ENCODE measurements at places on chromosomes 6 and 20.
A peak's percentile ranks its signal among the peaks of the same experiment; 100 is the strongest.

DNA sequence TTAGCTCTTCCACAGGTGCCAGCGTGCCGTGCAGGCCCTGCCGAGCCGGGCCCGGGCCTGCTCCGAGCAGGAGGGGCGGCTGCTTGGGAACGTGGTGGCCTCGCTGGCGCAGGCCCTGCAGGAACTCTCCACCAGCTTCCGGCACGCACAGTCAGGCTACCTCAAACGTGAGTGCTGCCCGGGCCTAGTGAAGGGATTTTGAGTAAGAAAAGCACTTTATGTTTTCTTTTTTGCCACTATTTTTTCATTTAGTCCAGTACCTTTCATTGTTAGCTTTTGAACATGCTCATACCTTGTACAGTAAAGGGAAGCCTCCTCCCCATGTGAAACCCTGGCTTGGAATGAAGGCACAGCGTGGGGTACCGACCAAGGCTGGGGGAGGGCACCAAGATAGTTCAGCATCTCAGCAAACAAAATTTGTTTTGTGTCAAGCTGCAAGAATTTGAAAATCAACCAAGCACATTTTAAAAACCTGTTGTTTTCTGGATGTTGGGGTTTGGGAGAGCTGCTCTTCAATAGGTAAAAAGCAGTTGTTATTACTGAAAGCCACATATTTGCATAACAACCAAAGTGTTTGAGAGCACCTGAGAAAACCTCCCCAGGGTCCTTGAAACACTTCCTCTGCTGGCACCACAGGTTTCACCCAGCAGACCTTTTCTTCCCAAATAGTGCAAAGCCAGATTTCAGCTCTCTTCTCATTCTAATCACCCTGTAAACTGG lies 18.4 kb downstream of the STX16 start:
- no peak for DNase-seq

DNA sequence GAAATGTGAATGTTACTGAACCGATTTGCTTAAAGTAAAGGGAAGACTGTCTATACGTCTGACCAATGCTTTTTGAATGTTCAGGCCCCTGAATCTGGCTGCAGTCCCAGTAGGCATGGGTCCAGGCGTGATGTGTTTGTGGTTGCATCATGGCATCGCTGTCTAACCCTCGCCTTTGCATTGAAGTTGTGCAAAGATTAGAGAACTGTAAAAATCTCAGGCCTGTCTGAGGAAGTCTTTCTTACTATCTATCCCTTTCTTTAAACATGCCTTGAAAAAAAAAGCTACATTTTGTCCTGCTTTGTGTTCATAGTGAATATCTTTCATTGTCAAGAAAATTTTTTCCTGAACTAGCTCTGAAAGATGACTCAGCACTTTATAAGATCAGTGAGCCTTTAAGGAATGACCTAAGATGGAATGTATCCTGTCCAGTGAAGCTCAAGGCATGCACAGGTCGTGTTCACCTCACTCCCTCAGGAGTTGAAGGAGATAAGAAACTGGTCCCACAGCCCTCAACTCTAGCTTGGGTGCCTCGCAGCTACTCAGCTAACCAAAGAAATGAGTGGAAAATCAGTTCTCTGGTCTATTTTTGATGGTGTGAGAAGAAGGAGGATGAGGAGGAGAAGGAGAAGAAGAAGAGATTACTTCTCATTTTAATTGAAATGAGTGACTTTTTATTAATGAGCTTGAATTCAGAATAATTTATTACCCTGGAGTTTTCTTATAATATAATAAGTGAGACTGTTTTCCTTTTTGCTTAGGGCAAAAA lies 48.6 kb downstream of the TPD52L1 start:
- no peak for DNase-seq

DNA sequence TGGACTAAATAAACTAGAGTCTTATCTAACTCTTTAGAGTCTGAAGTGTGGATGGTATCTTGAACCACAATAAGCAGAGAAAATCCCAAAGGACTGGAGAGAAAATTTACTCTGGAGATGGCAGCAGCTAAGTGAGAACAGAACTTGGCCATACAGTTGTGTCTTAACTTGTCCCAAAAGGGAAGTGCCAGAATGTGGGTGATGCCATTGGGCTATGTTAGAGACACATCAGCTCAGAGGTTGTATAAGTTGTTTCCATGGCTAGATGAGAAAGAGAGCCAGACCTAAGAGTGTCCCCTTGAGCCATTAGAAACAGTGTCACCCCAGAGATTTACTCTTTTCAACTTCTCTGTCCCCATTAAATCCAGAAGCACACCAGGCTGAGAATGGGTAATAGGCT lies 36.2 kb downstream of the FOXO3 start:
- DNase-seq = no peak

- DNase-seq = no peak
These were observed 99.6 kb upstream of the TMEM170B start for GRCh38 chr6:11437824-11438459.

GRCh38 chr6:169589699-169590257 lies 112.1 kb downstream of the WDR27 start:
- no peak for DNase-seq

DNA sequence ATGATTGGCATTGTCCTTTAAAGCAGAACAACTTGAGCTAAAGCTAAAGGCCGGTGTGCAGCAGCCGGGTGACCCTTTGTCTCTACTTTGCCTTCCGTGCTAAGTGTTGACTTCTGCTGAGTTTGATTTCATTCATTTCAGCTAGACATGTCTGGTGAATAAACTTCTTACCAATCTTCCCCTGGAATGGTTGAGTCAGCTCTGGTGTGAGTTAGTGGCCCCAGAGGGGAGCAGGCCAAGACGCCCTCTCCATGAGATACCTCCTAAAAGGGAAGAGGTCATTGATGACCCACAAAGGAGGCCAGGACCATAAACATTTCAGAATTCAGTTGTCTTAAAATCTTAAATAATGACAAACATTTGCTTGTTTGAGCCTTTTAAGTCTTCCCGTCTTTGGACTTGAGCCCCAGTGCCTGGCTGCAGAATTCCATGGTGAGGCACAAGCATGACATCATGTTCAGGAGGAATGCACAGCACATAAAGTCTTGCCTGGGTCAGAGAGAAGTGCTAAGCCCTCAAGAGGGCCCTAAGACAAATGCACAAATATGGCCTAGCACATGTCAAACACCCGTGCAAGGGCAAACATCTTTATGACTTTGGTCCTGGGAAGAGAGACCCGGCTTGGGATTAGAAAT lies 96.3 kb upstream of the NEDD9 start:
- DNase-seq = no peak

DNA sequence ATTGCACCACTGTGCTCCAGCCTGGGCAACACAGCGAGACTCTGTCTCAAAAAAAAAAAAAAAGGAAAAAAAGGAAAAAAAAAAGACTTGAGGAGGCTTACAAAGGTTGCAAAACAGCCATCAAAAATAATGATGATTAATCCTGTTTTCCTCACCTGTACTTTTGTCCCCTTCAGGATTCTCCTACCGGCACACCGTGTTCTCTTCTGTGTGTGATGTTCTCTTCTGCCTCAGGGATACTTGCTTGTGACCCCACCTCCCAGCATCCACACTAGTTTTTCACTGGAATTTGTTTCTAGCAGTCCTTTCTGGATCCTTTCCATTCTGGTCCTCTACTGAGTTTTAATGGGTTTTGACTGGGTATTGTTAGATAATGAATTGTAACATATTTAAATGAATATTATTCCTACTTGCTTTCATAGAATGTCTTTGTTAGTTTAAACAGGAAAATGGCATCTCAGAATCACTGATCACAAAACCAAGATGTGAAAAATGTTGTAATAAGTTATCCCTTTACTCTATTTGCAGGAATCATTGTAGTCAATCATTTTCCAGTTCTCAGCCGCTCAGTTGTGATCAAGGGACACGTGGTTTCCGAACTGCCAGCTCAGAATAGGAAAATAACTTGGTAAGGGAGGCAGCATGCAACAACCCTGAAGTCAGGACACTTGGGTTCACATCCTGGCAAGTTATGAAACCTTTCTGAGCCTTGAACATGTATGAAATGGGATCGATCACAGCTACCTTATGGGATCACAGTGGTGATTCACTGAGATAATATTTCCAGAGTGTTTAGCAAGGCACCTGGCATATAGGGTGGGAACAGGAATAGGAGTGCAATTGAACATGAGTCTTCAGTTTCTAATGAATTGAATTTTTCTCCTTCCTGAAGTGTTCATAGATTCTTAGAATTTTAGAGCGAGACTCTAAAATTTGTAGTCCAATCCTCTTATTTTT lies 8.5 kb downstream of the C6orf89 start:
- no peak for DNase-seq

GRCh38 chr6:100484474-100484873 lies 19.8 kb upstream of the SIM1 start:
- no peak for DNase-seq

- DNase-seq = no peak
These were observed 38.1 kb downstream of the SNX9 start for GRCh38 chr6:157861184-157861583.

DNA sequence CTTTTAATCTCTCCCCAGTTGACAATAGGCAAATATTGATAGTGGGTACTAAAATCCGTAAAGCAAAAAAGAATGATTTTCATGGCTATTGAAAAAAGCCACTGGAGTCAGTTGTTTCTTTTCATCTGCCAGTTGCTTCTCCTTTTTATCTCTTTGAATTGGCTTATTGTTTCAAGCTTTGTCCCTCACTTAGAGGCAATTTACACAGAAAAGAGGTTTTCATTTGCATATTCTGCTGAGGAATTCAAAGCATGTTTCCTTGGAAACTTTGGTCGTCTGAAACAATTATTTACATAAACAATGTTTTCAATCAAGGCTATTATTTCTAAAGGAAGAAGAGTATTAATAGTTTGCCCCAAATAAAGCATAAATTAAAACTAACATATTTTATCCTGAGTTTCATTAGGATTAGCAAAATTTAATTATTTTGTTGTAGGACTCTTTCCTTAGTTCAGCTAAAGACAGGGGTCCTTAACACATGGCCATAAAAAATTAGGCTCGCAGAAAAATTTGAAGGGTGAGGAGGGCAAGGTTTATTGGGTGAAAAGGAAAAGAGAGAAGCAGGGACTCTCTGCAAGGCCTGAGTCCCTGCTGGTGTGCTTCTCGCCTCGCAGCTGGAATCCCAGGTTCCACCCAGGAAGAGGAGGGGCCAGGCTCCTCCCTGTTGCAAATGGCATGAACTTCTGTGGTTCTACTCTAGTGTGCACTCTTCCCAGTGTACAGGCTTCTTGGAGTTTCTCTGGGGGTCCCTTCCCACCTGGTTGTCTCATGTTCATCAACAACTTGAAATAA lies 138.8 kb upstream of the LAMA2 start:
- DNase-seq = no peak

- DNase-seq = peak; percentile 38
These were observed 32.5 kb downstream of the MUC22 start for GRCh38 chr6:31042806-31043205.

DNA sequence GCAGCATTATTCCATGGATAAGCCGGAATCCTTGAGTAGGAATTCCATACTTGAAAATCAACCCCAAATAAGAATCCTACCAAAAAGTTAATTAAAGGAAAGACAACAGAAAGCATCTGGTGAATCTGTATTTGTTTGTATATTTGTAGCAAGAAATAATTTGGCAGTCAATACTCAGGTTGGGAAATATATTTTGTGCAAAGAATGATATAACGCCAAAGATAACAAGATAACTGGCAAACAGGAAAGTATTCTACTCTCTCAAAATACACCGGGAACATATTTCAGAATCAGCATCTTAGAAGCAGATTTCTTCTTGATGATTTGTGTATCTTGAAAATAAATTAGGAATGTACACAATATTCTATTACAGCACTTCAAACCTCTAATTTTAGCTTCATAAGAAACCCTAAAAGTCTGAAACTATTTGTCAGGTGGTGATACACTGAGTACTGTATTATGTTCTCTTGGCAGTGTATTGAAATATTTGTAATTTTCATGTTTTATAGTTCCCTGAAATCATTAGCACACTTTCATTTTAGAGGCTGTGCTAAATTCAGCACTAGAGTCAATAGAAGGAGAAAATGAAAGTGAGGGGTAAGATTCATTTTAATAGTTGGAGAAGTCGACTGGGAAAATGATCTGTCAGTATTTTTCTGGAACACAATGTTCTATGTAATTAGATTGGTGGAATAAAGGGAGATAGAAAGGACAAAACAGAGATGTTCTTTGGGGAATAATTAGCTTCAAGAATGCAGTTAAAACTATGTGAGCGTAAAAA lies 879.7 kb upstream of the GJE1 start:
- DNase-seq = no peak

DNA sequence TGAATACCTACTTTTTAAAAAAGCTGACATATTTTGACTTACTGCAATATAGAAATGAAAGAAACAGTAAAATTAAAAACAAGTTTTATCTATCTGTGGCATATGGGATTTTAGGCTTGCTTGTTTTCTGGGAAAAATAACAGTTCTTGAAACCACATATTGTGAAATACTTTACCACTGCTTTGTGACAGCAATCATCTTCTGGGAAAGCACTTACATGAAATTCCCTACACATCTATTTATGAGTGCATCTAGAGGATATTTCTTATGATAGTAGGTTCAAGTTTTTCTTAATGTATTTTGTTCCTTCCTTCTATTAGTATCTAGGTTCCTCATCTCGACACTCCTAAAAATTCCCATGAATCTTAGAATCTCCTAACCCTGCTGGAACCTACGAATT lies 75.2 kb downstream of the STXBP5 start:
- DNase-seq = no peak

GRCh38 chr20:9270831-9271230 lies 201.9 kb downstream of the PLCB4 start:
- DNase-seq = no peak

DNA sequence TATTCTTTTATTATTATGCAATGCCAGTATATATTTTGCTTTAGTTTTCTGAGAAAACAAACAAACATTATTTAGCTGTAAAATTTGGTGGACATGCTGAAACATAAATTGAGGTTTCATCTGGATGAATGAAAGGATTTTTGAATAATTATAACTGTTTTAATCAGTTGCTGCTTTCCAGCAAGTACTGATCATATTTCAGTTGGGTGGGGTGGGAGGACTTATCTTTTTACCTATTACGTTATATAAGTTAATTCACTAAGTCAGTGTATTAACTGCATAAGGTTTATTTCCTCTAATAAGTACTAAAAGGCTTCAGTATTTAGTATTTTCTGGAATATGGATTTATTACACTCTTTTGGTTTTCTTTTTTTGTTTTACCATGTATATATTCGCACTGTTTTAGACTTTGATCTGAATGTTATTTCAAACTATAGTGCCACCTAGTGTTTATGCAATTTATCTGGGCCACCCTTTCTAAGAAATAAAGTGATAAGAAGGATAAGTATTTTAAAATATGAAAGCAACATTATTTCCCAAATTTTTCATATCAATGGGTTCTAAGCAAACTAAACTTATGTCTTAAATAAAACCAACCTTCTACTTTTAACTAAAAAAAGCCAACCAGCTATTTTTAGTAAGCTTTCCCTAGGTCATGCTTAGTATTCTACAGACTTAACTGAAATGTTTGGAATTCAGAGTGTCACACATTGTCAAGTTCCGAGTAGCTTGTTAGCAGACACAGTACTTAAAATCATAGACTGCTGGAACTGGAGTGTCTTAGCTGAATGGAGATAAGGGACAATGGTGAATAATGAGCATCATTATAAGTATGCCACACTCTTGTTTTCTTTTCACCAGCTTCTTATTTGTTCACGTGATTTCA lies 105.4 kb upstream of the MCHR2 start:
- DNase-seq = no peak

- no peak for DNase-seq
These were observed 157.9 kb downstream of the INSM1 start for GRCh38 chr20:20525756-20526155.

All from activated T-cell treated with anti-CD3 and anti-CD28 coated beads, Interleukin-2, amount 50 U/mL, for 48 hours (primary cell).